NCI-H2171 (cell line): ENCODE measurements at places on chromosomes 6 and 20.

- no peak for DNase-seq
Measured at GRCh38 chr20:53838311-53838868, 232.0 kb downstream of the BCAS1 start.

- DNase-seq = peak; percentile 3
Measured at GRCh38 chr6:116971959-116972358, 94.9 kb downstream of the RFX6 start.

- DNase-seq = no peak
Measured at GRCh38 chr6:138088326-138088762, 18.9 kb downstream of the PERP start.

DNA sequence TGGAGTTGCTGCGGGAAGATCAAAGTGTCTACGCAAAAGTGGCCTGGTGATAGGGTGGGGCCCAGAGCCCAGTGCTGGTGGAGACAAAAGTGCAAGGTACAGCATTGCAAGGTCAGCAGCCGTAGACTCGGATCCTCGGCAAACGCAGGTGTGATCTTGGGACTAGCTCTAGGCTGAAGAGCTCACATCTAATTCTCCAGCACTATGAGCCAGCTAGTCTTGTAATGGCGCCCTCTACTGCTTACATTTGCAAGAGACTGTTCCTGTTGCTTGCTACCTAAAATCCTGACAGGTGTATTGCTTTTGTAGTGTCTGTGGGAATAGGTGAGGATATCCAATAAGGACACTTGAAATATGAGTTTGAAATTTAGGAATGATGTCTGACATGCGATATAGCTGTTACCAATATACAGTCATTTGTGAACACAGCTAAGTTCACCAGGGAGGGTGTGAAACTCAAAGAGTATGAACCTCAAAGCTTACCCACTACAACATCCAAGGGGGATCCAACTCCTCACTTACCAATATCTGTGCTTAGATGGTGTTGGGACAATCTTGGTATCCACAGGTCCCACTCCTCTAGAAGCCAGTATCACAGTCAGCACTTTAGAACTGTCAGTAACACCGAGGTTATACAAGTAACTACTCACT is 58.4 kb downstream of the PDE7B start:
- DNase-seq = peak; percentile 25

GRCh38 chr20:40844332-40844731 is 155.3 kb upstream of the MAFB start:
- DNase-seq = no peak

- DNase-seq = no peak
Measured at GRCh38 chr6:6728169-6728941, 139.8 kb downstream of the LY86 start.

DNA sequence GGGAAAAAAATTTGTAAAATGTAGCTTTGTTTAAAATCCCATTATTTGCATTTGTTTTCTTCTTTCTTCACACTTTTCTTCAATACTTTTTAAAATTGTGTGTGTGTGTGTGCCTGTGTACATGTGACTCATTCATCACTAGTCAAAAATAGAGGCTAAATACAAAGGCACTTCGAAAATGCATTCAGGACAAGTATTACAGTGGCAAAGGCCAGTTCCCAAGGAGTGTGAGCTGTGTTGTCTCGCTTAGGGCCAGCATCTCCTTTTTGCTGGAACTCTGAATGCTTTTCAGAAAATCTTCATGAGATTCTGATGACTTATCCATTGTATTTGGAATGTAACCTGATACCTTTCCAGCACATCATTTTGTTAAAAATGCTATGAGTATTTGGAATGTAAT is 288.5 kb upstream of the CNR1 start:
- DNase-seq = no peak
